Stimulated activated CD4-positive, alpha-beta T cell treated with anti-CD3 and anti-CD28 coated beads, TNF-alpha, amount 100 ng/mL, for 4 hours (primary cell): ENCODE measurements at places on chromosomes 7 and 10.
A peak's percentile ranks its signal among the peaks of the same experiment; 100 is the strongest.

GRCh38 chr7:135281363-135281949 is 47.8 kb downstream of the STRA8 start:
- peak; percentile 23 for DNase-seq

- no peak for DNase-seq
Measured at GRCh38 chr10:62093863-62094291, 174.8 kb downstream of the RTKN2 start.

DNA sequence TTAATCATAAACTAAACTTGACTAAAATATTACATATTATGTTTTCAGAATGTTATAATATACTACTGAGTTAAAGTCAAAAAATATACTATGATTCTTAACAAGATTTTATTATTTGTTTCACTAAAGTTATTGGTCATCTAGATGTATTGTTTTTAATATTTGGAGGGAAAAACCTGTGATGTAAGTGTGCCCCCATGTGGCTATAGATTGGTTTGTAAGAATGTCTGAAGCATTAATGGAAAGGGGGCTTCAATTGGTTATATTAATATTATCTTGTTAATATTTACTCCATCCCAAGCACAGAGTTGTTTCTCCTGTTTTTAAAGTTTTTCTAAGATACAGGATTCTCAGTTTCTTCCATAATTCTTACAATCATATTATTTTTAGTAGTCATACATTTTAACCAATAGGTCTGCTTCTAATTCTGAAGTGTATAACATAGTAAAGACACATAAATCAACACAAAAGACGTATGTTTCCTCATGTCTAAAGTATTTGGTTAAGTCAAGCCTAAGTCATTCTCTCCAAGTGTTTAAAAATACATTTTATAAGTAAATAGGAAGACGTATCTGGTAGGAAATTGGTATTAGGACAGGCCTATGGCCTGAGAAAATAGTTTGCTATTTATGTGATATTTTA is 58.0 kb downstream of the GNAT3 start:
- no peak for DNase-seq

GRCh38 chr10:22791665-22792064 is 77.3 kb upstream of the PIP4K2A start:
- DNase-seq = no peak

DNA sequence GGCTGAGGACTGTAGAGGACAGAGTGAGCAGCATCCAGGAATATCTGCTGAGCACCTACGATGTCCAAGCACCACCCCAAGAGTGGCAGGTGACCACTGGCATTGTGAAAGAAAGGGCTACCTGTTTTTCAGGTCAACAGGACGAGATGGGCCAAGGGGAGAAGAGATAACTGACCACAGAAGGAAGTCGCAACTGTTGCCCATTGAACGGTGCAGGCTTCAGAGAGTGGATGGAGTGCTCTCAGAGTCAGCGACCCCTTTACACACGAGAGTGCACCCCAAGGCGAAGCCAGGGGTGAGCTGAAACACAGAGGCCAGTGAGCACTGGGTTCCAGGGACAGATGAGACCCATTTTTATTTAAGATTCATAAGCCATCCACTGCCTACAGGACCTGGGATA is 42.3 kb downstream of the HIPK2 start:
- DNase-seq = no peak

- DNase-seq = no peak
Measured at GRCh38 chr7:101589052-101589451, 40.0 kb downstream of the MYL10 start.

- DNase-seq = no peak
Measured at GRCh38 chr10:100158044-100158805, 27.6 kb downstream of the ERLIN1 start.

DNA sequence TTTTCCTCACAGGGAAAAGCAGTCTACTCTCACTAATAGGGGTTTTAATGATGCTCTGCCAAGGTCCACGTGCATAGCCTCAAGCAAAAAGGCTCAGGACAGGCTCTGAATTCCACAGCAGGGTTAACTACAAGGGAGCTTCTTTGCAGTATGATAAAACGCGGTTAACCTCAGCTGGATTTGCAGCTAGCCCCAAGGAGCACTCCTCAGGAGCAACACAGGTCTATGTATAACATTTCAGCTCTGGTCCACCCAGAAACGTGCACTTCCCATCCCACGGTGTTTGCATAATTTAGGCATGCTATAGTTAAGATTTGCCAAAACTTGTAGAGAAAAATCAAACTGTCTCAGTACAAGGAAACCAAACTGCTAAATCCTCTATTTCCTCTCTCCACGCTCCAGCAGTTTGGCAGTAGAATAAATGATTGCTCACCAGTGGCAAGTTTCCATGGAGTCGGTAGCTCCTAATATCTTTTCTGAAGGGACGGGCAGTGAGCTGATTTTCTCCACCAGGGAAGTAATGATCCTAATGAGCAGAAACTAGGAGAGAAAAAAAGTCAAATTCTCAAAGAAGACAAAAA is 13.1 kb upstream of the ASB4 start:
- DNase-seq = no peak

DNA sequence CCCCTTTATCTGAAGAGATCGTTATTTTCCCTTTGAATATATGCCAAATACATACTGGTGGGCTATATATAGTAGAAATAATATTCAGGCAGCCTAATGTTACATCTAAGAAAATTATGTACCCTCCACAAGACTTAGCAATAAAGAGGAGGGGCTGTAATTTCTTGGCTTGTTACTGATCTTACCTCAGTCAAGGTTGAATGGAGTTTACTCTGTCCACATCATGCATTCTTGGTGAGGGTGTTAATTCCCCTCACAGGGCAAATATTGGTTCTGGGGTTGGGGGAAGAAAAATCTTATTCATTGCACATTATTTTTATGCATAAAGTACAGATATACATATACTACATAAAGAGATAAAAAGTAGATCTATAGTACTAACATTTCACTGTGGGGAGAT is 145.8 kb upstream of the ANK3 start:
- DNase-seq = no peak

GRCh38 chr10:34808801-34809745 is 6.0 kb downstream of the PARD3 start:
- DNase-seq = no peak

DNA sequence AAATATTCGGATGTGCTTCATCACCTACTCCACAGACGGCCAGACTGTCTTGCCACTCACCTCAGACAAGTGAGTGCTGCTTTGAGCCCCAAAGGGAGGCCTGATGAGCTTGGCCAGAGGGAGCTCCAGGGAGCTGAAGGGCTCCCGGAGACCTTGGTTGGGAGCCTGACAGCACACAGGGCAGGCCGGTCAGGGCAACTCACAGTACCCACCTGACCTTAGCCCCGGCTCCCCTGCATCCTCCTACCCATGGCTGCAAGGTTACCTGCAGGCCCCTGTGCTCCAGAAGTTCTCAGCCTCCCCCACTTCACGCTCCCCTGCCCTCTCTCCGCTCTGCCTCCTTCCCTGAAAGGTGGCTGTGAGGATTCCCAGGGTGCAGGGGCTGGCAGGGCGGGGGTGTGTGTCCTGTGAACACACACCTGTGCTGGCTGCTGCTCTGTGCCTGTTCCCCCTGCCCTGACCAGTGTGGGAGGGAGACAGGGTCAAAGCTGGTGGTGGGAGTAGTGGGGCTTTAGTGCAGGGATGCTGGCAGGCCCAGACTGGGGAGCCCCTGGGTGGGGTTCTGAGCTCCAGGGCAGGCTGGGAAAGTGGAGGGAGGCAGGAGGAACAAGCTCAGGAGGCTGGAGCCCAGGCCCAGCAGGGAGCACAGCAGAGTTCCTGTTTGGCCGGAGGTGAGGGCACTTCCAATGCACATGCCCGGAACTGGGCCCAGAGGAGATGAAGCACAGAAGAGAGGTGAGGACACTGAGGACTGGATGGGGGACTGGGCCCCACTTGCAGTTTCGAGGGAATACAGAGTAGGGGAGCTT is 7.2 kb downstream of the ANTXRL start:
- no peak for DNase-seq

GRCh38 chr7:136050462-136050847 is 73.3 kb upstream of the MTPN start:
- no peak for DNase-seq

DNA sequence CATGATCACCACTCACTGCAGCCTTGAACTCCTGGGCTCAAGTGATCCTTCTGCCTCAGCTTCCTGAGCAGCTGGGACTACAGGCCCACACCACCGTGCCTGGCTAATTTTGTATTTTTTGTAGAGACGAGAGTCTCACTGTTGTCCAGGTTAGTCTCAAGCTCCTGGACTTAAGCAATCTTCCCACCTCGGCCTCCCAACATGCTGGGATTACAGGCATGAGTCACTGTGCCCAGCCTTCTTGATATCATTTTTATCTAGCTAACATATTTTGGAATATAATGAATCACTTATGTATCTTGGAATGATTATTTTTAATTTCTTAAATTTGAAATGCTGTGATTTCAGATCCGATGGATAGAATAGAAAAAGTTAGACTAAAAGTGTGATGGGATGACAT is 18.4 kb downstream of the ARL4A start:
- no peak for DNase-seq

DNA sequence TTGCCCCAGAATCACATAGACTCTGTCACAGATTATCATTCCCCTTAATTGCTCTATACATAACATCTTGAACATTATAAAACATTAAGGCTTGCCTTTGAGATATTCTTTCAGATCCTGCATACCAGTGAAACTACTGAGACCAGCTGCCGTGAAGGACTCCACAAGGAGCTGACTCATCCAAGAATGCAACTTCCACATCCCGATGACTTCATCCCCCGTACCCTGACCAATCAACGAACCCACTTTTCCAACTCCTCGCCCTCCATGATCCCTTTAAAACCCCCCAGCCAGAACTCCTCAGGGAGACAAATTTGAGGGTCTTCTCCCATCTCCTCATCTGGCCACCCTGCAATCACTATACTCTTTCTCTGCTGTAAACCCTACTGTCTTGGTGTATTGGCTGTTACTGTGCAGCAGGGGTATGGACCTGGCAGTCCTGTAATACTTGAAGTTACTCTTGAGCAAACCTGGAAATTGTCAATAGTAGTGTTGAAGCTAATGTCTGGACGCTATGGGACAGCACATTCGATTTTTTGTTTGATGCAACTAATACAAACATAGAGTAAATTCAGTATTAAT is 49.8 kb downstream of the HTR5A start:
- DNase-seq = no peak

GRCh38 chr10:12389154-12389734 is 39.9 kb downstream of the CAMK1D start:
- DNase-seq = no peak

DNA sequence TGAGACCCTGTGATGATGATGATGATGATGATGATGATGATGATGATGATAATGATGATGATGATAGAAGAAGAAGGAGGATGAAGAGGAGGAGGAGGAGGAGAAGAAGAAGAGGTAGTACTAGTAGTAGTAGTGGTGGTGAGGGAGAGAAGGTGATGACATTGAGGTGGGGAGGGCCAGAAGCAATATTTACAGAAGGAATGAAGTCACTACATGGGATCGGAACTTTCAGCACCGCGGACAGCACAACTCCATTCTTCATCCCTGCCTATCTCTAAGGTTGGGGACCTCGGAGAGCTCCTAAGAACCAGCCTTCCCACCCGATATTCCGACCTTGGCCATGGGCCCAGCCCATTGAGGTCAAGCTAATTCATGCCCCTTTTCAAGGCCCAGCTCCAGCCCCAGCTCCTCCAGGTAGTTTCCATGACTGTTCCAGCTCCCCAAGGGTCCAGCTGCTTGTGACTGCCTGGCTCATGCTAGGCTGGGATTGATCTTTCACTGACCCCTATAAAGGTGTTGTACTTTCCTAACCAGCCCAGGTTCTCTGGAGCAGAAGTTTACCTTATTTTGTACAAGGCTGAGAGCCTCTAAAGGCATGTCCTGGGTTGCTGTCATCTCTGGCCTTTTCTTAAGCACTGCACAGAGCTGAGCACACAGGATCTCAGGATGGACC is 10.3 kb downstream of the CRHR2 start:
- DNase-seq = no peak

DNA sequence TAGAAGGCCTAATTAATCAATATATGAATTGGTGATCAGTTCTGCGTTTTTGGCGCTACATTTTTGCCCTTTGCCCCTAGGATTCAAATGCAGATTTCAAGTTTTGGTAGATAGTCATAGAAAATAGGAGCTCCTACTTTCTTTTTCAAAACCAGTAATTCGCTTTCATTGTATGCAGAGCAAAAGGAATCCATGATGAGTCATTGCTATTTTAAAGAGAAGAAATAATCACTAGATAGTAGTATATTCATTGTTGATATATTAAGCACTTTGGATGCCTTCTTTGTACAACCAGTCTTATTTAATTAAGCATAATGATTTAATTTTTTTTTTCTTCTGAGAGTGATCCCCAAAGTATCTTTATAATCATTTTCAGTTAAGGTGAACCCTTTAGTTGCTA is 50.3 kb downstream of the CSTF2T start:
- no peak for DNase-seq

- no peak for DNase-seq
Measured at GRCh38 chr10:110764793-110765512, 106.8 kb upstream of the PDCD4 start.

GRCh38 chr7:47039904-47040303 is 542.0 kb downstream of the TNS3 start:
- DNase-seq = no peak

DNA sequence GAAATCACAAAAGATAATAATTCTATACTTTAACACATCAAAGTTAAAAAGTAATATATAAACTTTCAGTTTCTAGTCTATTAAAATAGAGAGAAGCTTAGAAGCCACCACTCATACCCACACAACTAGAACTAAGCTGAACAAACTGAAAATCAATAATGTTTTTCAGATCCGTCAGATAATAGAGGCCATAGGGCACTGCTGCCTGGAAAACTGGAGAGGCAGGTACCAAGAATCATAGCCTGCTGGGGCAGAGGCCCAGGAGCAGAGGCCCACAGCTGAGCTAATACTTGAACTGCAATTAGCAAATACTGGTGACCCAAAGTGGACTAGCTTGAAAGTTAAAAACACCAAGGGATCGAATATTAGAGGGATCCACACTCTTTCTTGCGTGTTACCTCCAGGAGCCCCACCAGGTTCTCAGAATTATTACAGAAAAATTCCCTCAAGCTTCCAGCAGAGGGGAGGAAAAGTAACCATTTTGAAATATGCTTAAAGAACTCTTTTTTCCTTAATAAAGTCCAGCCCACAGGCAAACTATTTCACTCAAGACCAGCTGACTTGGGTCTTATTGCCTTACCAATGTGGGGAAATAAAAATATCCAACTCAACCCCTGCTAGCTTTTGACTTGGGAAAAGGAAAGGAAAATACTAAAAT is 774.1 kb upstream of the IGFBP3 start:
- DNase-seq = no peak

- DNase-seq = no peak
Measured at GRCh38 chr7:47811632-47812380, 136.5 kb downstream of the PKD1L1 start.

DNA sequence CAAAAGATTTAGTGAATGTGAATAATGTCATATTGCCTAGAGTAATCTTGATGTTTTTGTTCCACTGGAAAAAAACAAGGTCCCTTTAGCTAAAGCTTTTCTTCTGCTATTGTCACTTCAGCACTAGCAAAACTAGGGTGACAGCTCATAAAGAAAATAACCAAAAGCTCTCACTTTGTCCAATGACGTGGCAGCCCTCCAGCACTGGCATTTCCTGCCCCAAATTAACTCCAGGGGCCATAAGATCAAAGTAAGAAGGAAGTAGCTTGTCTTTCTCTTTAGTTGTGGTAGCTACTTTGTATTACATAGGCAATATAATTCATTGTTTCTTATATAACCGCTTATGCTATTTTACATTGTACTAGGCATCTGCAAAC is 47.3 kb downstream of the LRRN3 start:
- DNase-seq = peak; percentile 34

GRCh38 chr10:28316696-28317095 is 13.8 kb upstream of the MPP7 start:
- DNase-seq = no peak
